ENCODE measurements at places on chromosomes 3 and 15.
A peak's percentile ranks its signal among the peaks of the same experiment; 100 is the strongest.

- no peak for DNase-seq
These were observed 30.6 kb upstream of the PROK2 start for GRCh38 chr3:71815340-71816067.

- no peak for DNase-seq
These were observed 39.5 kb downstream of the OXSR1 start for GRCh38 chr3:38204599-38205471.

- DNase-seq, result no peak
These were observed 930.8 kb upstream of the CFAP20DC start for GRCh38 chr3:59980576-59980975.

GRCh38 chr15:91926908-91927270, 73.4 kb downstream of the SLCO3A1 start:
- no peak for DNase-seq

- DNase-seq, result no peak
These were observed 6.1 kb upstream of the CLSTN2 start for GRCh38 chr3:139928708-139929505.

DNA sequence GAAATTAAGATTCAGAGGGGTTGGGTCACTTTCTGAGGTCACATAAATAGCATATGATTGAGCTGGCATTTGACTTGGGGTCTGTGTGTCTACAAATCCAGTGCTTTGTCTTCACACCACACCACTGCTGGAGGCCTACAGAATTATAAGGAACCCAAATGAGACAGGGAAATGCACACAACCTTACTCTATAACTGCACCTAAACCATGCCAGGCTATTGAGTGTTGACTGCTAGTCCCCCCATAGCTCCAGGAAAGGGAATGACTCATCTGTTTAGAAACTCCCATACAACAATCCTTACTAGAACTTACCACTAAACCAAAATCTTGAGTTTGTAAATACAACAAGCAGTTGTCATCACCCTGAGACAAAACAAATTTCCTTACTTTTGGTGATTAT, 16.9 kb upstream of the TSC22D2 start:
- no peak for DNase-seq

- no peak for DNase-seq
These were observed 11.5 kb downstream of the TATDN2 start for GRCh38 chr3:10259798-10260197.

DNA sequence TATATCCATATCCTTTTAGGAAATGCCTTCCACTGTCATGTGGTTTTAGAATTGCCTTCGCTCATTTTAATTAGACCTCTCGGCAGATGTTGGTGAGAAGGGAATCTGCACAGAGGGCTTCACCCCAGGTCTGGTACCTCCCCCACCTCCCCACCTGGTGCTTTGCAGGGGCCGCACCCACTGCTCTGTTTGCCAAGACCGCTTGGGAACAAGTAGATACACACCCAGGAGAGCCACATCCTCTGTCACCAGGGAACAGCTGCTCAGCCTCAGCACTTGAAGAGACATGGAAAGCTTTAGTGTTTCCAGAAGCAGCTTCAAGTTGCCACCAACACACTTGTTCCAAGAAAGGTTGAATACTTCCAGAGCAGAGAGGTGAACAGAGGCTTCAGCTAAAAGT, 21.8 kb downstream of the LRRC31 start:
- DNase-seq, result no peak

- no peak for DNase-seq
These were observed 8.0 kb downstream of the FAM174B start for GRCh38 chr15:92647467-92648163.

GRCh38 chr3:120350401-120350941, 1.3 kb upstream of the LRRC58 start:
- DNase-seq, result no peak

- DNase-seq, result no peak
These were observed 1.3 kb downstream of the ARHGEF26 start for GRCh38 chr3:154122552-154122911.

GRCh38 chr15:38085114-38085513, 150.7 kb downstream of the TMCO5A start:
- DNase-seq, result no peak

- DNase-seq, result no peak
These were observed 6.2 kb upstream of the LPP start for GRCh38 chr3:188147782-188148181.

DNA sequence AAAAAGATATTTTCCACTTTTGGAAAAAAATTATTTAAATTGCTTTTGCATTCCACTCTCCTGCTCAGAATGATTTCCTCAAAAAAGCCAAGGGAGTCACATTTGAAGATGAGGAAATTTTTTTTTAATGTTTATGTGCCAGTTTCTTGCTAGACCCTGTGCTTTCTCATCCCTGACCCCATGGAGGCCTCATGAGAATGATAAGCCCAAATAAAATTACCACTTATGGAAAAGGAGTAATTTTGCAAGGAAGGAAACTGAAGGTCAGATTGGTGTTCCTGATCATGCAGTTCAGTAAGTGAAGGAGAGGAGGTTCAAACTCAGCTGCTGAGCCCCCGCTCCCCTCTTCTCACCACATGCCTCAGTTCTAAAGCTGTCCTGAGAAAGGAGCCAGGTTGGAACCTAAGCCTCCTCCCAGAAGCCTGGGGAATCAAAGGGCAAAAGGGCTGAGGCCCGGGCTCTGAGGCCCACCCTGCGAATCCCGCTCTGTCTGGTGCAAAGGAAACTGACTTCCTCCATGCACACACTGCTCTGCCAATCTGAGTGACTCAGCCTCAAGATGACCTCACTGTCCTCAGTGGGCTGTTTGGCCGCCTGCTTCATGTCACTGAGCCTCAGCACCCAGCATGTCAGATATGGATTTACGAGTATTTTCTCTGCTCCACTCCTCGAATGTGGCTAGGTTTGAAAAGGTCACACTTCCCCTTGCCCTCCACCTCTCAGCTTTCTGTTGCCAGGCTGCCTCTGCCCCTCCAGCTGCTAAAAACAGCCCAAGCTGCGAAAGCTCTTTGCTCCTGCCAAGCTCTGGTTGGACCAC, 56.9 kb upstream of the FLNB start:
- DNase-seq, result peak; percentile 69

DNA sequence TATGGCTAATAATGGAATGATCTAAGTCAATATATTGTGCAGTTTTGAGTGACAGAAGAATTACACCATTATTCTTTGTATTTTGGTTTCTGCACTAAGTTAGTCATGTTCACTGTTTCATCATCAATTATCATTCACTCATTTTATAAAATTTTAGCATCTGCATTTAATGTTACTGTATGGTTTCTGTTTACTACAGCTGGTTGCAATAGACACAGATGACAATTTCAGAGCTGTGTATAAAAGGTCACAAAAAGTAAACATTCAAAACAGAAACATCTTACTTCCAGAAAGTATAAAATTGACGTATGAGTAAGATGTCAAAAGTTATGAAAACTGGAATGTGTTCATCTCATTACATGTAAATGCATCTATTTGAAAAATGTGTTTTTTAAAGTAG, 111.1 kb upstream of the GBE1 start:
- DNase-seq, result no peak

- DNase-seq, result no peak
These were observed 380.2 kb upstream of the ATP11B start for GRCh38 chr3:182413061-182413460.

- DNase-seq, result no peak
These were observed 27.2 kb downstream of the FEM1B start for GRCh38 chr15:68304589-68305337.

DNA sequence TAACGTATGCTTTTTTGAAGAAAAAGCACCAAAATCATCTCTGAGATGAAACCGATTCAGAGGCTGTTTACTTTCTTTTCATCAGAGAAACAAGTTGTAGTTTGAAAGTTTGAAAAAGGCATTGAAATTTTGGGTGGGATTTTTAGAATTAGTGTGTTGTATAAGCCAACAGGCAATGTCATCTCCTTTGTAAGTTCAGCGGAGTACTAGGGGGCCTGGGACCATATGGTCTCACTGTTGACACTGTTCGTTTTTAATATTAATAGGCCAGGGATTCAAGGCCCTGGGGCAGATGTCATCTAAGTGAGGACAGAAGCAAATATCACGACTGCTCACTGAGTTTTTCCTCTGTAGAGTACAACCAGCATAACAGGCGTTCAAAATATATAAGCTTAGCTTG, 256.2 kb upstream of the RARB start:
- no peak for DNase-seq

- peak; percentile 17 for DNase-seq
These were observed 19.4 kb downstream of the TGFBR2 start for GRCh38 chr3:30625541-30626438.

DNA sequence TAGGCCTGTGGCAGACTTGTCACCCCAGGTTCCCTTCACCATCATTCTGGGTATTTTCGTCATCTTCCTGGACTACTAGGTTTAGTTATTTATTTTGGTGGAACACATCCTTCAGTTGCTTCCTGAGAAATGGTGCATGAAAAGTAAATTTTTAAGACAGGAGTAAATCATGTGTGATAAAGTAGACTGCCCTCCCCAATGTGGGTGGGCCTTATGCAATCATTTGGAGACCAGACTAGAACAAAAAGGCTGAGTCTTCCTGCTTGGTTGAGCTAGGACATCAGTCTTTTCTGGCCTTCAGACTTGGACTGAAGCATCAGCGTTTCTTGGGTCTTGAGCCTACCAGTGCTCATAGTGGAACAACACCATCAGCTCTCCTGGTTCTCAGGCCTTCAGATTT, 50.7 kb upstream of the SLC2A2 start:
- DNase-seq, result no peak

- DNase-seq, result no peak
These were observed 20.9 kb downstream of the CEMIP start for GRCh38 chr15:80800067-80800466.

GRCh38 chr3:46228260-46229242, 13.7 kb upstream of the CCR3 start:
- no peak for DNase-seq

GRCh38 chr3:183455089-183455488, 26.7 kb upstream of the MCF2L2 start:
- peak; percentile 49 for DNase-seq

GRCh38 chr15:49435174-49435573, 12.1 kb downstream of the FGF7 start:
- no peak for DNase-seq

DNA sequence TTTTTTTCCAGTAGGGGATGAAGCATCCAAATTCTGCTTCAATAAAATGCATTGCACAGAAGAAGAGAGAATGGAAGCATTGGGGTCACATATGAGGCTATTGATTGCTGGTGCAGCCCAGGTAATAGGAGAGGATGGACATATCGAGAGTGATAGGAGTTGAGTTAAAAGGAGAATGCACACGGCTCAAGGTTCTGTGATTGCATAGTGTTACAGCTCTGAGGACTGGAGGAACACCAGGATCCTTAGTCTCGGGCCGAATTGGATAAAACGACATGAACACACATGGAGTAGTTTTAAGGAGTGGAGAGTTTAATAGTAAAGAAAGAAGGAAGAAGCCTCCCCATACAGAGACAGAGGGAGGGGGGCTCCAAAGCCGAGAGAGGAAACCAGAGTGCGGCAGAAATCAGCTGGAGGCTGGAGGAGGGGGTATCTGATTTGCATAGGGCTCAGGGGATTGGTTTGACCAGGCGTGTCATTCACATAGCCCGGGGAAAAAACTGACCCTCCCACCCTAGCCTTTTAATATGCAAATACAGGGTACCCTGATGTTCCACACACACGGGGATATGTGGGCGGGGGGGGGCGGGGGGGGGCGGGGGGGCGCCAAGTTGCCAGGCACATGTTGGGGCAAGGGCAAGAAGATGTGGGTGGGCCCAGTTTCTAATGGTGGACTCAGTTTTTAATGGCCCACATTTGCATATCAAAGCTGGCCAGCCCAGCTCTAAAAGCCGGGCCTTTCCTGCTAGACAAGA, 156.9 kb downstream of the AGBL1 start:
- no peak for DNase-seq

DNA sequence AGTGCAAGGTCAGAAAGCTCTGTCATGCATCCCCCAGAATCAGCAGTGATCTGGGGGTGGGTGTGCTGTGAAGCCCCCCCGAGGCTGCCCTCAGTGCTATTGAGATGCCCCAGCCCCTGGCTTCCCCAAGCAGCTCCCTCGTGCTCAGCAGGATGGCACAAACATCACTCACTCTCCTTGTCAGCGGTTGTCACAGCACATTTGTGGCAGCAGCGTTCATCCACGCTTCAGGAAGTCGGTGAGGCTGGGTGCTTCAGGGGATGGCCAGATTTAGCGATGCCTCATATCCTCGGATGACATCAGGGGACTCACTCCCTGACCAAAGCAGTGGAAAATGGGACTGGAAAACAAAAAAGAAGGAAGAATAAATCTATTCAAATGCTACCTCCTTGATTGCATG, 54.4 kb upstream of the SLC6A11 start:
- no peak for DNase-seq

Measured in H54 (cell line).